ENCODE measurements at places on chromosomes 4 and X.

- no peak for DNase-seq
These were observed 519.2 kb downstream of the PCDH10 start for GRCh38 chr4:133668061-133668851.

GRCh38 chrX:78333521-78333920, 6.1 kb upstream of the CYSLTR1 start:
- no peak for DNase-seq

DNA sequence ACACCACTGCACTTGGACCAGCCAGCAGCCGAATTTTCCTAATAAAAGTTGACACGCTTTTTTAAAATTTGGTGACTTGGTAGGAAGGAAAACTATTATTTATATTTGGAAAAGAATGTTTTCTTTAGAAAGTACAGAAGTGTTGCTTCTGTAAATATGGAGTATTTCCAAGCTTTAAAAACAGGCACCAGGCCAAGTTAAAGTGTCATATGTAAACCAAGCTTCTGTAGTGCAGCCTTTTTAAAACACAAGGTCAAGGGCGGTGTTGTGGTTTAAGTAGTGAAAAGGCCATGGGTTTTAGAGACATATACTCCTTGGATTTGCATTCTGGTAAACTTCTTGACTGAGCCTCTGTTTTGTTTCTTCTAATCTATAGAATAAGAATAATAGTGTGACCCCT, 62.7 kb downstream of the TRIM2 start:
- no peak for DNase-seq

DNA sequence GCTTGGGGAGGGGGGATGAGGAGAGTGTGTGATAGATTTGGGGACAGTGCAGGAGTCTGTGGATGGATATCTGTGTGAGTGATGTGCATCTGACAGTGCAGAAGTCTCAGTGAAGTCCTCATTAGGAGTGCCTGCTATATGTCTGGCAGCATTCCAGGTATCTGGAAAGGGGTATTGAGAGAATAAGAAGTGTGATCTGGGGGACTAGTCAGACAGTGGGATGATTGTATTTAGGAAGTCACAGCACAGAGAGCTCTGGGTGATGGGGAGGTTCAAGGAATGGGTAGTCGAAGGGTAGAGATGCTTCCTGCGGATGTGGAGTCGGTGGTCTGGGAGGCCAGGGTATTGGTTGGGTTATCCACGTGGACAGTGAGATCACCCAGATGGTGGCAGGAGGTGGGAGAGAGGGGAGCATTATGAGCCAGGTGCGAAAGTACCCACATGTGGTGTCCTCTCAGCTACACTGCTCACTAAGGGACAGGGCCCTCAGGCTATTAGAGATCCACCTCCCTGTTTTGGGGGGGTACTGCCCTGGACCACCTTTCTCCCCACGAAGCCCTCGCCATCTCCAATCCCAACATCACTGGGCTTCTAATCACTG, 9.8 kb downstream of the MAGED2 start:
- DNase-seq, result no peak

GRCh38 chr4:152369902-152370295, 166.0 kb downstream of the FBXW7 start:
- no peak for DNase-seq

GRCh38 chrX:118448273-118448783, 47.3 kb upstream of the DOCK11 start:
- DNase-seq, result no peak
